Memory B cell (primary cell): ENCODE measurements at places on chromosomes 2 and 18.

DNA sequence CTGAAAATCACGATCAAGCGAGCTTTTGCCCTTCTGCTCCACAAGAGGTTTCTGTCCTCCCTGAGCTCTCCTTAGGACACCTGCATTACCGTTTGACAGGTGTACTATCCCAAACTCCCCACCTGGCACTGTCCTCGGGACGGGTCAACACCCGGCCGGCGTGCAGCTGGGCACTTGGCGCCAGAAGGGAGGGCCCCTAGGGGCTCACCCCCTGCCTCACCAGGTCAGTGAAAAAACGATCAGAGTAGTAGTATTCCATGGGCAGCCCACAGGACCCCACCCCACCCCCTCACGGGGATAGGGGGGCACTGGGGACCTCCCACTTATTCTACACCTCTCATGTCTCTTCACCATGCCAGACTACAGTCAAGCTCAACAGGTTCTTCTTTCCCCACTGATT lies 117.6 kb upstream of the ANKRD30BL start:
- DNase-seq, result no peak

DNA sequence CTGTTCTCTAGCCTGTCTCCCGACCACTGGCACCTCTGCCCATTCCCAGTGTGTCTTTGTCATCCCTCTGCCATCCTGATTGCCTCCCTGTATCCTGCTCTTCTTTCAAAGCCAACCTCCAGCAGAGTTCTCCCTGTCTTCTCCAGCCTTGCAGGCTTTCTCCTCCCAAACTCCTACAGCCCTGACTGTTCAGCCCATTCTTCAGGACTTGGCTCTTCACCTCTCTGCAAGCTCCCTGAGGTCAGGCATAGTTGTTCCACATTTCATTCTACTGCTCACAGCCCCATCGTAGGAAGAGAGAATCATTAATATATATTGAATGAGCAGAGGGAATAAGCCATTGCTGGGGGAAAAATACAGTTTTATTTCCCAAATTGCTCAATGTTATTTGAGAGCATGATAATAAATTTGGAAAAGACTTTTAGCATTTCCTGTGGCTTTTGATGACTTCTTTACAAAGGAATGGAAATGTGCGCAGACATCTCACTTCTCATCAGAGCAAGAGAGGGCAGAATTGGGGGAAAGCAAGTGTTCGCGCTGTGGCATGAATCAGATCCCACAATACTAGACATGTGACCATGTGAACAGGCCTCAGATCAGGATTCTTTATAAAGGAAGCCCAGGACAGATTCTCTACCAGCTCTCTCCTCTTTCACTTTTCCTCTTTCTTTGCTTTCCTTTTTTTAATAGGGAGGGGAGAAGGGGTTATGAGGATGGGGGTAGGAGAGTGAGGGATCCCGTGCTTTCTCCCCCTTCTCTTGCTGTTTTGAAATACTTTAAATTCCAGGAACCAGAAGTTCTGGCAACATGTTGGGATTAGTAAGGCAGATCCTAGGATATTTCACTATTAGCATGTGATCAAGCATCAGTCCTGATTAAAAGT lies 37.4 kb downstream of the EPAS1 start:
- no peak for DNase-seq

- DNase-seq, result no peak
These were observed 10.5 kb downstream of the AGXT start for GRCh38 chr2:240879105-240879504.

DNA sequence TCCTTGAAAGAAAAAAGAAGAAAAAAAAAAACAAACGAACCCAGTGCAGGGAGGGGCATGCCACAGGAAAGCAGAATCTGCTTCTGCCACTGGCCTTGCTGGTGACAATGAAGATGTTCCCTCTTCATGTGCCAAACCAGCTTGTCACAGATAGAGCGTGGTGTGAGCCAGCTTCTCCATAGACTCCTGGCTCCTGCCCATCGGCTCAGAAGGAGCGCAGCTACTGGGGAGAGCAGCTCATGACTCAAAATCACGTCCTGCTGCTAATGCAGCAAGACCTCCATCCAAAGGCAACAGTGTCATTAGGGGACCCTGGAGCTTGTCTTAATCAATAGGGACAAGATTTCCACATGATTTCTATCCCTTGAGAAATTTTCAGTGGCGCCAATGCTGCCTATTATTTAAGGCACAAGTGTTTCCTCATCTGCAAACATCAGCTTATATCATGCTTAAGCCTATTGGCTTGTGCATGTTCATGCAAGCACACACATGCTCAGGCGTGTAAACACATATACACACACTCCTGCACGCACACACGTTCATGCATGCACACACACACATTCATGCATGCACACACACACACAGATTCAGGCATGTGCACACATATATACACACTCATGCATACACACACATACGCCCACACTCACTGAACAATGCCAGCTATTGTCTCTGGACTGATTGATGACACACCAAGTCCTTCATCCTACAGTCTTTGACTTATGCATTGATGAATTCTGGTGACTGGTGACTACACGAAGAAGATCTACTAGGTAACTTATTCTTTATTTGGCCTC lies 682.0 kb upstream of the ID2 start:
- DNase-seq, result no peak

GRCh38 chr2:23662941-23663920 lies 263.7 kb downstream of the ATAD2B start:
- DNase-seq, result no peak

DNA sequence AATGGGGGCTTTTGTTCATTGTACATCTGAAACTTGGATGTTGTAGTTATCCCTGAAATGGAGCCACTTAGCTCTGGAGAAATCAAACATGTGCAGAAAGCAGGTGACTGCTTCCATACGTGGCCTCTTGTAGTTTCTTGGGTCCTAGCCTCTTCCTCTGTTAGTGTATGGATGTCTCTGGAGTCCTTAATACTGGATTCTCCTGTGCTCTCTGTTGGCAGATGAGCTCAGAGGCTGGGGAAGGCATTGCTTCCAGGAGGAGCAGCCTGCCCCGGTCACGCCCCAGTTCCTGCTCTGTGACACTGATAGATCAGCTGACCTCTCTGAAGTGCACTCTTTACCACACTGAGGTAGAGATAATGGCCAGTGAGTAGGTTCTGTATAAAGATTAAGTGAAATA lies 176.2 kb downstream of the LDLRAD4 start:
- DNase-seq, result no peak

DNA sequence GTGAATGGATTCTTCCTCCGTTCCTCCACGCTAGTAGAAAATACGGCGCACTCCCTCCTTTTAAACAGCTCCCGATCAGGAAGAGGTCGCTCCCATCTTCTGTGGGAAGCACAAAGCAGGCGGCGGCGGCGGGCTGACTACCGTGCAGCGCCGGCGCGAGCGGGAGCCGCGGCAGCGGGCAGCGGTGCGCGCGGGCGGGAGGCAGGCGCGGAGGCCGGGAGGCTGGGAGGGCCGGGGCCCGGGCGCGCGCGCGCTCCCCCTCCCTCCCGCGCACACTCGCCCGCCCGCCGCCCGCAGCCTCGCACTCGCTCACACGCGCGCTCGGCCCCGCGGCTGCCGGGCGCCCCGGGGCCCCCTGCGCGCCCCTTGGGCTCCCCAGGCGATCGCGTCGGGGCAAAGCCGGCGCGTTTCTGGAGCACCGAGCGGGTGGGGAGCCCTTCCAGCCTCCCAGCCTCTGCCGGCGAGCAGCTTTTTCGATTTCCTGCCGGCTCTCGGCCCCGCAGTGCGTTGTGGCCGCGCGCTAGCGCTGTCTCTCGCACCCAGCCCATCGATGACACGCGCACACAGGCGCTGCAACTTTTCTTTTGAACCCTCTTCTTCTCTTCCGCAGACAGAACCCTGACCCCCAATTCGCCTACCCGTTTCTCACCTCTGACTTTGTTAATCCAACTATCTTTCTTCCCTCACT lies at the start of gene SLC8A1:
SLC8A1 (minus strand) TSS at position 173 of the 688 bp plus-strand sequence.
- DNase-seq, result no peak

- no peak for DNase-seq
These were observed 537.5 kb upstream of the FSIP2 start for GRCh38 chr2:185201063-185201462.

DNA sequence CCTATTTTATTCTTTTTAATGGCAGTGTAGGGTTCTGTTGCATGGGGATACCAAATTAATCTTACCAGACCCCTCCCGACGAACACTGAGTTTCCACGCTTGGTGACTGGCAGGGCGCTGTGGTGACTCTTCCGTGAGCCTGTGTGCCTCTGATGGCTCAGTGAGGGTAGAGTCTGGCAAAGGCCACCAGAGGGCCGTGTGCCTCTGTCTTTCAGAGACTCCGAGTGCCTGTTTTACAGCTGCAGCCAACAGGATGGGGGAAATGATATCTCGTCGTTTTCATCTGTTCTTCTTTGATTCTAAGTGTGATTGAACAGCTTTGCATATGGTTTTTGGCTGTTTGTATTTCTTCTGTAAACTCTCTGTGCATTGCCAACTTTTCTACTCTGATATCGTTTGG lies 99.8 kb downstream of the ZNF236 start:
- DNase-seq, result peak; percentile 69

GRCh38 chr2:55223958-55224760 lies 7.9 kb downstream of the CLHC1 start:
- peak; percentile 31 for DNase-seq

GRCh38 chr18:159037-159652 lies 788 bp downstream of the USP14 start:
- no peak for DNase-seq

- no peak for DNase-seq
These were observed 44.9 kb downstream of the NCKAP5 start for GRCh38 chr2:133523406-133523805.

DNA sequence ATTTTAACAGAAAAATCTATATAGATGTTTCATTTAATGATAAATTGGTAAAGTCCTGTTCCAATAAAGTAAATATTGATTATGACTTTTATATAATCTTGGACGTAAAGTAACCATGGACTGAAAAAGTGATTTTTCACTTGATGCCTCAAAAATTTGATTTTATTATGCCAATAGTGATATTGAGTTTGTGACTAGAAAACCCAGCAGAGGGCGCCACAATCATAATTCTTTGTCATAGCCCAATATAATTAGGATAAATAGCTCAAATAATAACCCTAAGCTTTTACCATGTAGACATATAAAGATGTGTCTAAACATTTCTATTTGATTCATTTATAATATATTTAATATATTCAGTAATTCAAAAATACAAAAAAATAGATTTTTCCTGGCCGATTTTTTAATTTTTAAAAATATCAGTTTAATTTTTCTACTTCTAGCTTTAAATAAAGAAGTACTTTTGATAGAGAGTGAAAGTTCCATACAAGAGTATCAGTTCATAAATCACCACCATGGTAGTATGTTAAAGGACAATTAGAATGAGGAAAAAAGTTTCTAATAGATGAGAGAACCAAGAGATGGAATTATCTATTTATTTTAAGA lies 30.7 kb downstream of the CAMKMT start:
- DNase-seq, result peak; percentile 44

DNA sequence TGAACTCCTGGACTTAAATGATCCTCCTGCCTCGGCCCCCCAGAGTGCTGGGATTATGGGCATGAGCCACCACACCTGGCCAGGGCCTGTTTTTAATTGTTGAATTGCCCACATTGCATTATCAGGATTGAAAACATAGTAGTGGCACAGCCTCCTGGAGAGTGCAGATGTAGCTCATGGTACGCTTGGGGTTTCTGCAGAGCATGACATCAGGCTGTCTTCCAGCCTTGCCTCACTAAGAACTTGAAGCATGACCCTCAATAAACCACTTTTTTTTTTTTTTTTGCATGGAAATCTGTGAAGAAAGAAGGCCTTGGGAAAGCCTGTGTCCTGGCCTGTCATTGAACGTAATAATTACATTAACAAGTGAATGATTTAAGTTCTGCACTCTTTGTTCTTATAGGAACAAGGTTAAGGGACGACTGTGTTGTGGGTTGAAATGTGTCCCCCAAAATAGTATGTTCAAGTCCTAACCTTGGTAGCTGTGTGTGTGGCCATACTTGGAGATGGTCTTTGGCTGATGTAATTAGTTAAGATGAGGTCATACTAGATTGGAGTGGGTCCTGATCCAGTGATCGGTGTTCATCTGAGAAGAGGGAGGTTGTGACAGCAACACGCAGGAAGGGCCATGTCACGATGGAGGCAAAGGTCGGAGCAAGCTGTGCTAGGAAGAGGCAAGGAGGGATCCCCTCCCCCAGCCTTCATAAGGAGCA lies 90.2 kb downstream of the AGAP1 start:
- no peak for DNase-seq

GRCh38 chr2:86081724-86082123 lies 24.0 kb downstream of the POLR1A start:
- DNase-seq, result no peak

GRCh38 chr2:191152482-191153240 lies 1.9 kb upstream of the STAT4 start:
- DNase-seq, result no peak

GRCh38 chr2:239660390-239661230 lies 259.8 kb upstream of the HDAC4 start:
- DNase-seq, result no peak

DNA sequence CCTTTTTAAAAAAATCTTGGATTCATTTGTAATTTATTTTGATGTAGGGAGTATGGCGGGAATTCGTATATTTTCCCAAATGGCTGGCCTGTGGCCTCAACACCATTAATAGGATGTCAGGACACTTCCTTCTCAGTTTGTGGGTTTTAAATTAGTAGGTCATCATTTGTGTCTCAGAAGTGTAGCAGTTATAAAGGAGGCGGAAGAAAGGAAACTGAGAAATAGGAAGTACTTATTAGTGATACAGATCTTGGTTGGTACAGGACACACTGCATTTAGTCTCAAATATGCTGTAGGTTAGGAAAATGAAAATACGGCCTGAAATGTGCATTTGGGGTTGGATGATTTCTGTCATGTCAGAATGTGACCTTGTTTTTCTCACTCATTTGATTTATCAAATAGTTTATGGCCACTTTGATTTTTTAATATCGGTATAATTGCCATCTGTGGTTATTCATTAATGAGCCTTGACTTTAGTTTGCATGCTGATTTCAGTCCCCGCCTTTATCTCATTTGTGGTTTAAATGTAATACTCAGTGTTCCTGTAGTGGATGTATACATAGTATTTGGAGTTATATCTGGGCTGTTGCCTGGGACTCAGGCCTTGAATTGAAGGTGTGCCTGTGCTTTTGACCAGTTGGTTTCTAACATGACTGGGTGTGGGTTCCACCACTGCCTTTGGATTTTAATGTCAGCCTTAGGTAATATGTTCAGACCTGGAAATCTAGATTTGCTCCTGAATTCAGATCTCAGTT lies 31.4 kb downstream of the ZCCHC2 start:
- DNase-seq, result no peak

DNA sequence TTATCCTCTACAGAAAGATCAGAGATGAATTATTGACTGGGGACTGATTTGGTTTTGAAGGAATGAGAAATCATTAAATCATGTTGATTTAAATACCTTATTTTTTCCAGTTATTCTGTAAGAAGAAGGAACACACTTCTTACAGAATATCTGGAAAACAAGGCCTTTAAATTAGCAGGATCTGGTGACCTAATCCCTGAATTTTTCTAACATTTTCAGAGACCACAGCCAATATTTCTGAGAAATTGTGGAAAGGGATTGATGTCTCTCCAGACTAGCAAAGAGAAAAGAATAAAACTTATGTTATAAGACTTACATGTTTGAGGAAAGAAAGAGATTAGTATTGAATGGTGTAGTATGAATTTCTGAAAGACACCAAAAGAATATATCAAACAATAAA lies 104.0 kb downstream of the KCNE4 start:
- no peak for DNase-seq

- DNase-seq, result no peak
These were observed 29.8 kb downstream of the TMEM87B start for GRCh38 chr2:112084689-112085374.

- DNase-seq, result no peak
These were observed 2.7 kb downstream of the HS1BP3 start for GRCh38 chr2:20648206-20648605.
